ENCODE measurements at places on chromosomes 11 and 22.
A peak's percentile ranks its signal among the peaks of the same experiment; 100 is the strongest.

DNA sequence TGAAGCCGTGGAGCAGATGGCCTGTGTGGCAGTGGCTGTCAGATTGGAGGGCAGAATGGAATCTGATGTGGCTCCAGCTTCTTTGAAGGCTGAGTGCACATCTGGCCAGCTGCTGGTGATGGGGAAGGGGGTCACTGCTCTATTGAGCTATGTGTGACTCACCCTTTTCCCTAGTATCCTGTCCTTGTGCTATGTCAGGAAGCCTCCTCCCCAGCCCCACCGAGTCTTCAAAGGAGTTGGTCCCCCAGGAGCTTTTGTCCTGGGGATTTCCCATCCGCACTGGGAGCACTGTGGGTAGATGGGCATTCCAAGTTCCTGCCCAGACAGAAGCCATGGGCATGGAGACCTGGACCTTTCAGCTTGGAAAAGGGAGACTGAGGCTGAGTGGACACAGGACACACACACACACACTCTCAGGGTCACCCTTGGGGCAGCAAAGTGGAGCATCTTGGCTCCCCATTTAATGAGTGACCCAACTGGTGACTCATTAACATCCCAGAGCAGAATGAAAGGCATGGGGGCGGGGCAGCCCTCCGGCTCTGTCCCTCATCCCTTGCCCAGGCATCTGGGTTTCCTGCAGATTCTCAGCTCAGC, 3.3 kb downstream of the SERPINH1 start:
- DNase-seq, result no peak

DNA sequence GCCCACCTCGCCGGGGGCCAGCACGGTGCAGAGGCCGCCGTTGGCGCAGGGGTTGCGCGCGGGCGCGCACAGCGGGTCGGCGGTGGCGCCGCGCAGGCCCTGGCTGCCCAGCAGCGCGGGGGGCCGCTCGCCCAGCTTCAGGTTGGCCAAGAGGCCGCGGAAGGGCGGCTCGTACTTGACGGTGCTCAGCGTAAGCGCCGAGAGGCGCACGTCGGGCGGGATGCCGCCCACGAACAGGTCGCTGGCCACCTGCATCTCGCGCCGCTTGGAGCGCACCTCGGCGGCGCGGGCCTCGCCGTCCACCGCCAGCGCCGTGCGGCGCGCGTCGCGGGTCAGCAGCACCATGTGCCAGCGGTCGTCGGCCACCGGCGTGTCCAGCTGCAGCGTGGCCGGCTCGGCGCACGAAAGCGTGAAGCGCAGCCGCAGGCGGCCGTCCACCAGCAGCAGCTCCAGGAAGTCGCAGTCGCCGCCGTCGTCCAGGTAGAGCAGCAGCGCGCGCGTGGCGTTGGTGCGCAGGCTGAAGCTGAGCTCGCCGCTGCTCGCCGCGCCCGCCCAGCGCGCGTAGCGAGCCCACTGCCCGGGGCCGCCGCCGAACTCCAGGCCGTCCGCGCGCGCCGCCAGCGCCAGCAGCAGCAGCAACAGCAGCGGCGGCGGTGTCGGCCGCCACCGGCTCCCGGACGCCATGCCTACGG, 9.8 kb downstream of the NRXN2 start:
- no peak for DNase-seq

DNA sequence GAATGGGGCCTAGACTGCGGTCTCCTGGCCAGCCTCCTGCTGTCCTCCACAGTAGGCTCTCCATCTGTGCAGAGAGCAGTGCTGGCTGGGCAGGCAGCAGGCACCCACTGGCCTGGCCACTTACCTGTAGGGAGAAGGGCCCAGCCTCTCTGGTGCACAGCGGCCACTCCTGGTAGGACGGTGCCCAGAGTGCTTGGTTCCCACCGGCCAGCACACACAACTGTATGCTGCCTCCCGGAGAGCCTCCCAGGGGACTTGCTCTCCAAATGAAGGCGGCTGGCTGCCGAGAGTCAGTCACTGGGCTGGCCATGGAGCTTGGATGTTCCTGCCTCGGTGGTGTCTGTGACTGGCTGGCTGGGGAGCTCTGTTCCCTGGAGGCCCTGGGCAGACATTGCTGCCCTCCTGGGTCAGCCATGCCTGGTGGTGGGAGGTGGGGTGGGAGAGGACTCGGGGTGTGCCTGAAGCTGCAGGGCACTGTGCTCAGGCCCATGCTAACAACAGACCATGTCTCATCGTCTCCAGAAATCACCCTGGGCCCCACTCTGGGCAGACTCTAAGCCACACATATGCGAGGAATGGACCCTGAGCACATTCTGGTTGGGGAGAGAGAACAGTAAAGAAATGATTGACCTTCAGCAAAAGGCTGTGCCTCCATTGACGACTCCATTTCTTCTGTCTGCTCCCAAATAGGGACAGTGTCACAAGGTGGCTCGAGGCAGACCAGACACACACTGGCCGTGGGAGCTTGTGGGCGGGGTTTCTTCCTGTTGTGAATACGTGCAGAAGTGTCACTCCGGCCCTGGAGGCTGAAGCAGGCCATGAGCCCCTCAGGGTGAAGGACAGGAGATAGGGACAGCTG, 350.8 kb downstream of the TBC1D22A start:
- DNase-seq, result peak; percentile 77

GRCh38 chr11:113873236-113873626, 2.1 kb downstream of the USP28 start:
- no peak for DNase-seq

DNA sequence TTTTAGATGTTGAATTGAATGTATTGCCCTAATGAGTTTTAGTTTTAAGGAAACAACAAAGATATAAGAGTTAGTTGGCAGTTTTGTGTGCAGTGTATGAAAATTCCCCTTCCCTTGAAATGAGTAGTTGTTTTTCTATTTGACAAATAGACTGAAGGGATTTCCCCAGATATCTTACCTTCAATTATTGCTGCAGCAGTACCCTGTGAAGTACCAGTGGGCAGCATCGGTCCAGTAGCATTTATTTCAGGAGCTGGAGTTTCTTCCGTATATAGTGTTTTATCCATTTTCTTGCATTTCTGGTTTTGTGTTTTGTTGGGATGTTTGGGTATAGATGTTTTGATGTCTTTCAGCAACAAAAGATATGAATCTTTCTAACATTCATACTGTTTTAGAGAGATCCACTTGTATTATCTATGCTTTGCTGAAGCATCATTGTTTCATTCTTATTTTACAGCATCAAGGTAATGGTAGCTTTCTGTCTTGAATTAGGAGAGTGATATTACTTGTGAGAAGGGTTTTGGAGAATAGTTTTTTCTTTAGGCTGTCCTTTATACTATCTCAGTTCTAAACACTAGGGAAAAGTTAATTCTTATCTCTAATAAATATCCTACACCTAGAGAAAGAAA, 7.4 kb downstream of the KMT2A start:
- DNase-seq, result no peak

DNA sequence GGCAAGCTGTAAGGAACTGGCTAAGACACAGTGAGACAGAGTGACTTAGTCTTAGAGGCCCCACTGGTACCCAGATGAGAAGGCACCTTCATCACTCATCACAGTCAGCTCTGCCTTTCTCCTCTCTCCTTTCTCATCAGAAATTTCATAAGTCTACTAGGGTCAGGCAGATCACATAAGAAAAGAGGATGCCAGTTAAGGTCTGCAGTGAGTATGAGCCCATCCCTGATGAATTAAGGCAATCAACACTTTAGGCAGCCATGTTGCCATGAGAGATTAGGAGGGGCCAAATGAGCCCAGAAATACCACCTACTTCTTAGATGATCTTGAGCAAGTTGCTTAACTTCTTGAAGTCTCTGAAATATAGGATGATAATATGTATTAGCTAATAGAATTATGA, 11.9 kb upstream of the HBE1 start:
- no peak for DNase-seq

DNA sequence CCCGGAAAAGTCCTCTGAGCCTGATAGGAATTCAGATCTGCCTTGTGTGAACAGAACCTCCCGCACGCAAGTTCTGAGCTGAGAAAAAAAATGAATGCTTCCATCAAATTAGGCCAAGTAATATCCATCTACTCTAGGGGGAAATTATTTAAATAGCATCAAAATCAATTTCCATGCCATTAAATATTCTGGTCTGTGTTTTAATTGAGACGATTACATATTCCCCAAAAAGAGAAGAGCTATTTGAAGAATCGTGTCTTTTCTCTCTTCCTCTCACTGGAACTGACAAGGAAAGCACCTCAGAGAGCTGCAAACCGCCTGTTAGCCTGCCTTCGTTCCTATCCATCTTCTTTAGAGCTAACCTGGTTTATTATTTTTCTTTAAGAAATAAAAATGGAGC, 96.0 kb downstream of the SEZ6L start:
- DNase-seq, result no peak

- no peak for DNase-seq
These were observed 33.6 kb downstream of the MAP6 start for GRCh38 chr11:75635066-75635862.

DNA sequence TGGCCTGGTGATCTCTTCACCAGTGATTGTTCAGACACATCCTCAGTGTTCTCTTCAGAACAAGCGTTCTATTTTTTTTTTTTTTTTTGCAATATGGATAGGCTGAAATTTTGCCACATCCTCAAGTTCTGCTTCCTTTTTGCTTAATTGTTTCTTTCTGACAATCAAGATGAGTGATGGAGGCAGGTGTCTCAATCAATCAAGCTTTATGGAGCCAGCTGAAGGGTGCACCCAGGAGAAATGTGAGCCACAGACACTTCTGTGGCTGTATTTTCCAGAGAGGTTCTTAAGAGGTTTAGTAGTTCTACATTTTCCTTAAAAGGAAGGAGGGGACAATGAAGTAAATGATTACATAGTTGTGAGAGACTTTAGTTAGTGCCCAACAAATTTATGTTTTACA, 43.9 kb upstream of the ASPHD2 start:
- no peak for DNase-seq

GRCh38 chr11:26905368-26905767, 88.5 kb upstream of the FIBIN start:
- DNase-seq, result no peak

GRCh38 chr11:45788887-45789286, 16.1 kb upstream of the SLC35C1 start:
- DNase-seq, result no peak

DNA sequence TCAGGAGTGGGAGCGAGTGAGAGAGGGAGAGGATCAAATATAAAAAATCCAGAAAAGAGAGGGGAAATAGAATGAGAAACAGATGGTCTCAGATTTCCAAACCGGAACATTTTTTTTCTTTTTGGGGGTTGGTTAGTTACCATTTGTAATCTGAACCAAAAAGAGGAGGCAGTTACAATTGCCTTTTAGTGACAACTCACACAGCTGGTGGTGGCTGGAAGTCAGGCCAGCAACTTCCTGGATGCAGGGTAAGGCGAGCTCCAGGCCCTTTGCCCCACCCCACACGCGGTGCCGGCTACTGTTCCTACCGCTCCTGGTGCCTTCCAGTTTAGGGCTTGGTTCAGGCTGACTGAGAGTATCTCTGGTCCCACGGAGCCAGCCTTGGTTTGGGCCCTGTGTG, 21.0 kb upstream of the UBASH3B start:
- no peak for DNase-seq

DNA sequence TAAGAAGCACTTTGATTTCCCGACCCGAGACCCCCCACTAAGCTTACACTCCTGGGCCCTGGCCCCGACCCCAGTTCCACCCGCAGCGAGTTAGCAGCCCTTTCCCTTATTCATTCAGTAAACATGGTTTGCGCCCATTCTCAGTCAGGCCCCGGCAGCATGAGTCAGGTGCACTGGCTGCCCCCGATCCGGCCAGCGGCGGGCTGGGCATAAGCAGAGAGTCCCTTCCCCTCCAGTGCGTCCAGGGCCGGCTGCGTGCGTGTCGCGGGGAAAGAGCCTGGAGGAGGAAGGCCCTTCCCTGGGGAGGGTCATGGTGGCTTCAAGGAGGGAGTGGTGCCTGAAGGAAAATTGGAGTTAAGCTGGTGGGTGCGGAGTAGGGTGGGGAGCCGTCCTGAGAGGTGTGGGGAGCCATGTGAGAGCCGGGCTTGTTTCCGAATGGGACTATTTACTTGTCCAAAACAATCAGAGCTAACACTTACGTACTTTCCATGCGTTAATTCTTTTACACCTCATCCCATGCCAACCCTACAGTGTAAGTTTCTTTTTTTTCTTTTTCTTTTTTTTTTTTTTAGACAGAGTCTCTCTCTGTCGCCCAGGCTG, 657 bp downstream of the IGHMBP2 start:
- DNase-seq, result peak; percentile 18

DNA sequence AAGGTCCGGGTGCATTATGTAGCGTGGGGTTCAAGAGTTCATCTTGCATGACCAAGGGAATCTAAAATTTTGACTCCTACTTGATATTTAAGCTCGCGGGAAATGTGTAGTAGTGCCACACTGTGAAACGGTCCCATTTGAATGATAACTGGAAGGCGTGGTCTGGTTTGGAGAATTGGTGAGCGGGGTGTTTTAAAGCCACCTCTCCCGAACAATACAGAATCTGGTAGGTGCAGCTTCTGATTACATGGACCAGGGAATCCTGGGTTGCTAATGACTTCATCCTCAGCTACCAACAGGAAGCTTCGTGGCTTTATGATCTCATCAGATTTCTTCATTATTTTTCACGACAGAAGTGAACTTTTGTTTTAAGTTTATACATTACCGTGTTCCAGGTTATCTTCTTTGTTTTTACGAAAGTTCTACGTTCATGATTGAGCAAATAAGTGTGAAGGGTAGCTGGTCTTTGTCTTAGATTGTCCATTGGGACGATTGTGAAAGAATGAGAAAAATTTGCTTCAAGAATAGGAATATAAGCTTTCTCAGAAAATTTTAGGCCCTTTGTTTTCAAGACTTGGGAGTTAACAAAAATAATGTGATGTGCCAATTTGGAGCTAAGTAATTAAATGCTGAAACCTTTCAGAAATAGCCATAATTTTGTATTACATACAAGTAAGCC, 1.7 kb downstream of the QSER1 start:
- DNase-seq, result no peak

- peak; percentile 90 for DNase-seq
These were observed 8.8 kb upstream of the PLA2G3 start for GRCh38 chr22:31148953-31149627.

DNA sequence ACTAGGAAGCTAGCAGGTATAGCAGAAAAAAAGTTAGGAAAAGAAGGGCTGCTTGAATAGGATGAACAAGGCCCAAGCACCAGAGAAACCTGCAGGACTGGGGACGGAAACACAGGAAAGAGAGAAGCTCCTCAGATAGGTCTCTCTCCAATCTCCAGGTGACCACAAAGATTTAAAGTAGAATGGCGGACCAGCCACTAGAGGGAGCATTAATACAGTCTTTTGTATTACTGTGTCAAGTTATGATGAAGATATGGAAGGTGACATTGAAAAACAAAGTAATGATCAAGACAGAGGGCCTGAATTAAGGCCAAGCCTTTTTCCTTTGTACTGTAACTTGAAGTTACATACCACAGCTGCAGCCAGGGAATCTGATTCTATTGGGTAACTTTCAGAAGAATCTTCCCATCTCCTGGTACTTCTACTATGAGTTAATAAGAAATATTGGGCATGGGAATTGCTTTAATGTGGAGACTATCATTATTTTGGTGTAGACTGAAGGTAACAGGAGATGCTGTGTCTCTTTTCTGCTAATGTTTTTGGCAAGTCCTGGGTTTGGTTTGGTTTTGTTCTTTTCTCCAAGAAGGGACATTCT, 33.8 kb downstream of the OR2AG2 start:
- DNase-seq, result no peak

DNA sequence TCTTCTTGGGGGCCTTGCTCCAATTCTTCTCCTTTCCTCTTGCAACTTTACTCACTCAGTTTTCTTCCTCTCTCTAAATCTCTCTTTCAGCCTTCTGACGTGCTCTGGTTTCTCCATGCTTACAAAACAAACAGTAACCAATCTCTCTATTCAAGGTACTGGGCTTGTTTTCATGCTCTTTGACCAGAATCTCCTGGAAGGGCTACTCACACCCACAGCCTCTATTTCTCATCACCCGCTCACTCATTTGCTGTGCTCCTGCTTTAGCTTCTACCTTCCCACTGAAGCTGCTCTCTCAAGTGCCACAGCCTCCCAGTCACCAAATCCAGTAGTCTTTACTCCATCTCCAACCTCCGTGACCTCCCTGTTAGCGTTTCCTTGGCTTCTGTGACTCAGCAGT, 60.4 kb downstream of the SERGEF start:
- DNase-seq, result no peak

Data from posterior cingulate gyrus (tissue), 11 donors.